CD4-positive, alpha-beta T cell treated with Interleukin-10 for 1 hour (primary cell): ENCODE measurements at places on chromosomes 13 and 19.
A peak's percentile ranks its signal among the peaks of the same experiment; 100 is the strongest.

DNA sequence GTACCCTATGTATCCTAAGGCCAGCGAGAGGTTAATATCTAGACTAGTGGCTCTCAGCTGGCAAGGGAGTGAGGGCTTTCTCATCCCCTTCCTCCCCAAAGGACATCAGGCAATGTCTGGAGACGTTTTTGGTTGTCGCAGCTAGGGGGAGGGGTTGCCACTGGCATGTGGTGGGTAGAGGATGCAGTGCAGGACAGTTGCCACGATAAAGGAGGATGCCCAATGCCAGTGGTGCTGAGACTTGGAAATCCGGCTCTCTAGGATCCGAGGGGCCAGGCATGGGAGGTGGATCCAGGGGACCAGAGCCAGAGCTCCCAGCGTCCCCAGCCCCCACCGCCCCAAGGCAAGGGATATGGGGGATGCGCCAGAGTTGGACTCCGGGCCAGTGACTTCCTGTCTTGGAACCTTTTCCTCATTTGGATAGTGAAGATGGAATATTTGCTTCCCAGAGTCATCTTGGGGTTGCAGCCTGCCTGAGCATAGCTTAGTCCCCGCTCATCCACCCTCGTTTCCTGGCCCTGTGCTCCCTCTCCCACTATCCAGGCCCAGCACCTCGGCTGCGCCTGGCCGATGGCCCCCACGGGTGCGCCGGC is 4.9 kb downstream of the SSC5D start:
- no peak for DNase-seq

GRCh38 chr19:814152-815078 is 7.3 kb downstream of the PLPPR3 start:
- no peak for DNase-seq

GRCh38 chr13:89514534-89515312 is 1832.8 kb upstream of the MIR17HG start:
- DNase-seq: no peak

DNA sequence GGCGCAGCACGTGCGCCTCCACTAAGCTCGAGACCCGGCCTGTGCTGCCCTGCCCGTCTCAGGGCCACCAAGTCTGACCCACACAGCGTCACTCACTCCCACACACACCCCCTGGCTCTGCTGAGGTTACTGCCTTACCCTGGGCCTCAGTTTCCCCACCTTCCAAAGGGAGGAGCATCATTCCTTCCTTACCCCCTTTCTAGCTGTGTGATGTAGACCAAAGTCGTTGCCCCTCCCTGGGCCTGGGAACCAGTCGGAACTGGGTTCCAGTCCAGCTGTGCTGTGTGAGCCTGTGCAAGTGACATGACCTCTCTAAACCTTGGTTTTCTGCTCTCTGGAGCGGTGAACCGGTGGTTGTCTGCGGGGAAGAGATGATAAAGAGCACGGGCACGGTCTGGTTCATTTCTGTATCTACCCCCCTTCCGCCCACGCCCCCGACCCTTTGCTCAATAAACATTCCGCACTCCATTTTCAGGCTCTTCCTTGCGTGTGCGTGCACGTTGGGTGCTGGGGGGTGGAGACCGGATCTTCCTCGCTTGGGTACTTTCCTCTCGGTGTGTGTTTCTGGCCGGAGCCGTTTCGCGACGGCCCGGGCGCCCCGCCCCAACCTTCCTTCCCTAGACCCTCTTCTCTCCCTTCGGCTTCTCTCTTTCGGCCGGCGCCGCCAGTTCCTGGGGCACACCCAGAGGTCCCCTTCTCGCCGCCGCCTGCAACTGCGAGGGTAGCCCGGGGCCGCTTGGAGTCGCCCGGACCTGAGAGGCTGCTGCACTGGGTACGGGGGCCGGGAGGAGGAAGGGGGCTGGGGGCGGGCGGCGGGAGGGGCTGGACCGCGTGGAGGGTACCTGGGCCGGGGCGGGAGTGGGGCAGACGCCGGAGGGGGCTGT is at the start of gene ZNF581:
Gene ZNF581, plus strand, starts transcription at position 647 of the 884 bp plus-strand sequence. CDS start 923 bp downstream, outside the sequence.
- DNase-seq: peak; percentile 84

DNA sequence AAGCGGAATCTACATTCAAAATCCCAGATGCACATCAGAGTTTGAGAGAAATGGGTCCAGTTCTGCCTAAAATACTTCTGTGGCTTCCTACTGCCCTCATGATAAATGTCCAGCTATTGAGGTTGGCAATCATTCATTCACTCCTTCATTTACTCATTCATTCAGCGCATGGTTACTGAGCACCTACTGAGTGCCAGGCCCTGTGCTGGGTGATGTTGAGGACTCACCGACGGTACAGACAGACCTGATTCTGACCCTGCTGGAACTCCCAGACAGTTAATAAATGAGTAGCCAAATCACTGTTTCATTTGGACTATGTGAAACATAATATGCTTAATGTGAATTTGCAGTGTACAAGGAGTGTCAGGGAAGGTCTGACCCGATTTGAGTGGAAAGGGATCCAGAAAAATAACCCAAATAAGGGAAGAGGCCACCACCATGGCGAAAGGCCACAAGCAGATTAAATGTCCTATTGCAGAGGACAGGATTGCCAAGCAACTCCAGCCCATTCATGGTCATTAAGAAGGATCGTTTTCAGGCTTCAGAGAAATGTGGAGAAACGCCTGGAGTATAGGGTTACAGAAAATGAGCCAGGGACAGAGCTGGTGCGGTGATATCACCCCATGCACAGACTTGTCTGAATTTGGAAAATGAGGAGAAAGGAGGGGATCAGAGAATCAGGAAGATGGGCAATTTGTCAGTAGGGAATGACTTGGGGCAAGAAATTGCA is 20.5 kb downstream of the DYRK1B start:
- DNase-seq: no peak

GRCh38 chr19:19276851-19277250 is 3.8 kb upstream of the TM6SF2 start:
- DNase-seq: no peak

- no peak for DNase-seq
These were observed 26.8 kb upstream of the CYP4F8 start for GRCh38 chr19:15588265-15588664.

DNA sequence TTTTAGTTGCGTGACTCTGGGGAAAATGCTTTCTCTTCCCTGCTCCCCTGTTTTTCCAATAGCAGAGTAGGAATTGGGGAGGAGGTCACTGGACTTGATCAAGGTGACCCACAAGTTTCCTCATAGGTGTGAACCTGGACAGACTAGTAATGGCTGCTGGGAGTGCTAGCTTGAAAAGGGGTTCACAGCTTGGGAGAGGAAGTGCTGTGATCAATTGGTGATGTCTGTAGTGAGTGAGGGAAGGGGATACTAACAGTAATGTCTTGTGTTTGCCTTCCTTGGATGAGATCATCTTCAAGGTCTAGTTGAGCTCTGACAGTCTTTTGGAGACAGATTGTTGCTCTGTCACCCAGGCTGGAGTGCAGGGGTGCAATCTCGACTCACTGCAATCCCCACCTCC is 1.7 kb downstream of the BCL2L12 start:
- no peak for DNase-seq

GRCh38 chr19:32824916-32825608 is 44.5 kb downstream of the SLC7A9 start:
- DNase-seq: no peak

DNA sequence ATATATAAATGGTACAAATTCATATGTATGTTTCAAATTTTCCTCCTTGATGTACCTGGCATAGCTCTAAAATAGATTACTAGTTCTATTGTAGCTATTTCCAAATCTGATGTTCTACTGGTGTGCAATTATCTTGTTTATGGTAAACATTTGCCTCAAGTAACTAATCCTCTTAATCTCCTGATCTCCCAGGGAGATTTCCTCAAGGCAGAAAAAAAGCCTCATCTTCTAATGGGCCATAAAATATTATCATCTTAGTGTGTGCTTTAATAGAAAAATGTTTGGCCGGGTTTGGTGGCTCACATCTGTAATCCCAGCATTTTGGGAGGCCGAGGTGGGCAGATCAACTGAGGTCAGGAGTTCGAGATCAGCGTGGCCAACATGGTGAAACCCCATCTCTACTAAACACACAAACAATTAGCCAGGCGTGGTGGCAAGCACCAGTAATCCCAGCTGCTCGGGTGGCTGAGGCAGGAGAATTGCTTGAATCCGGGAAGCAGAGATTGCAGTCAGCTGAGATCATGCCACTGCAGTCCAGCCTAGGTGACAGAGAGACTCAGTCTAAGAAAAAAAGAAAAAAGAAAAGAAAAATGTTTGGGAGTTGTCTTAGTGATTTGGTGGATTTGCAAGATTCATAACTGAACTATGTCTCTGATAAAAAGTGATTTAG is 498.9 kb upstream of the SLITRK5 start:
- no peak for DNase-seq

GRCh38 chr13:21014139-21014501 is 47.3 kb downstream of the LATS2 start:
- DNase-seq: no peak

GRCh38 chr19:32676895-32677359 is 1.3 kb downstream of the RGS9BP start:
- DNase-seq: no peak
